Gastrocnemius medialis (tissue), 4 donors: ENCODE measurements at places on chromosomes 16 and 17.
A peak's percentile ranks its signal among the peaks of the same experiment; 100 is the strongest.

GRCh38 chr17:77923135-77923534 lies 35.4 kb upstream of the TNRC6C start:
- DNase-seq: no peak

DNA sequence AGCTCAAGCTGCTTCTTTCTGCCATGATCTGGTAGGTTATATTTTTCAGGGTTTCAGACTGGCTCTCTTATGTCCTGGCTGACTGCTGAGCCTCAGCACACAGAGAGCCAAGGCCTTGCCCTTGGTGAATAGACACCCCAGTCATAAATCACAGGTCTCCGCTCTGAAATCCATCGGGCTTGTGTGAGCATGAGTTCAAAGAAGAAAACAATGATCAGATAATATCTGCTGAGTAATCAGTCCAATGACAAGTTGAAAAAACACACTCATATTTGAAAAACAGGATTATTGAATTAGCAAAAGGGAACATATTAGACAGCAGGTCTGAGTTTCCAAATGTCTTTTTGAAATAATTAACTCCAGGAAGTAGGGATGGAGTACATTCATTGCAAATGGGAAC lies 51.1 kb upstream of the NDRG4 start:
- no peak for DNase-seq

DNA sequence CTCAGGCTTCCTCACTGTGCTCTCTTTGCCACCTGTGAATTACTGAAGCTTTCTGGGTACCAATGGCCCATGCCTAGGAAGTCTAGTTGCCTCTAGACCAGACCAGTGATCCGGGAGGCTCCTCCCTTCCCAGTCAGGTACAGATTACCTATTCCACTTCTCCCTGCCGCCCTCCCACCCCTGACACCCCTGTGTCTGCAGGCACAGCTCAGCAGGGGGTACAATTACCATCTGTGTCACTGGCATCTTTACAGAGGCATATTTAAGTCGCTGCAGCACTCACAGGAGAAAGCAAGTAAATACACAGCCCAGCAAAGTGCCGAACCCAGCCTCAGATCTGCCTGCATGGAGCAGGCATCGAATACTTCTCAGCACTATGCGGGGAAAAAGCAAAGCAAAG lies 5.3 kb upstream of the WSCD1 start:
- no peak for DNase-seq

DNA sequence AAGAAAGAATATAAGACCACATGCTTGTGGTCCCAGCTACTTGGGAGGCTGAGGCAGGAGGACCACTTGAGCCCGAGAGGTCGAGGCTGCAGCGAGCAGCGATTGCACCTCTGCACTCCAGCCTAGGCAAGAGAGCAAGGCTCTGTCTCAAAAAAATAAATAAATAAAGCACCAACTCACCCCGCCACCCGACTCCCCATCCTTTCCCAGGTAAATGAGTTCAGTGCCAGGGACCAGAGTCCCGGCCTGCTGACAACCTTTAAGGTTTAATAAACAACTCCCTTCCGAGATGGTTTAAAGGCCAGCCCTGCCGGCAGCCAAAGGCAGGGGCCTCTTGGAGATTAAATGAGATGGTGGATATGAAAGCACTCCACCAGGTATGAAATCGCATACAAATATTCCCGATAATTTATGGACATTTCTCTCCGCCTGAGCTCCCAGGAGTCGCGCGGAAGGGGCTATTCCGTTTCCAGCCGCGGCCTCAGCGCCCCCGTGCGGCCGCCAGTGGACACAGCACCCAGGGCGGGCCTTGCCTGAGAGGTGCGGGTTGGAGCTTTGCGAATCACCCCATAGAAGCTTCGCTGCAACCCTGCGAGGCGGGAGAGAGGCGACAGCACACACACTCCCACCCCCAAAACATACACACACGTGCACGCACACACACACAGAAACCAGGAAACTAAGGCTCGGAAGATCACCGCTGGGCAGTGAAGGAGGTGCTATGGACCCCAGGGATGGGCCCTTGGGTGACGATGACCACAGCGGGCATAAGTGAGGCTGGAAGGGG lies 4.0 kb upstream of the RPL38 start:
- DNase-seq: no peak

- no peak for DNase-seq
Measured at GRCh38 chr16:69431948-69432468, 7.6 kb downstream of the CYB5B start.

DNA sequence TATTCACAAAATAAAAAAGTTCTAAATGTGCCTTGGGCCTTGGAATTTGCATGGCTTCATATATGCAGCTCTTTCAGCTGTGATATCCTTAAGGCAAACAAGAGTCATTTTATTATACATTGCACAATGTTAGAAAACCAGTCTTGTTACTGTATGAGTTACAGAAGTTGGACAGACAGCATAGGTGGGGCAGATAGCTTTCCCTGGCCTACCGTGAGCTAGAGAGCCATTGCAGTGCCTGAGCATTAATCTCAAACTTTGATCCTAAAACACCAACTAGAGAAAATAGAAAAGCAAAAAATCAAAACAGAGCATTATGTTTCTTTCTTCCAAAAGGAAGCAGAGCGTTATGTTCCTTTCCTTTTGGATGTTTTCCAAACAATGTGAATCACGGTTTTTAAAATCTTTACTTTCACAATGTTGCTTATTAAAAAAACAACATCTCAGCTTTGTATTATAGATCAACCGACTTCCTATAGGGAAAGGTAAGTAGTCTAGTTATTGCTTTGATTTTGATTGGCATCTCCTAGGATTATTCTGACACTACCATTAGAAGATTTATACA lies 32.2 kb downstream of the ARHGAP44 start:
- DNase-seq: no peak

- DNase-seq: no peak
Measured at GRCh38 chr16:75558846-75559401, 2.9 kb upstream of the TMEM231 start.

DNA sequence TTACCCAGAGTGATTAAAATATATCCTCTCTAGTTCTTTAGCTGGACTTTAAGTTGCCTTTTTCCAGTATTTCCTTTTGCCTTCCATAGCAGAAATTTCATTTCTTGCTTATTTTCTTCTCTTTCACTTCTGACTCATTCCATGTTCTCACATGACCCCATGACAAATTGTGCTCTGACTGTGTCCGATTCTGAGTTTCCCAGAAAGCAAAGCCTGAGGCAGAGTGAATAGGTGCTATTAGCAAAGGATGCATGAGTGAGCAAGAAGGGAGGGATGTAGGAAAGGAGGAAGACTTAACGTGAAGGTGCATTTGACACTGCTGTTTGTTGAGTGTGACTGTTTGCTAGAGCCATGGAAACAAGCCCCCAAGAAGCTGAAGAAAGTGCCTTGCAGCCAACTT lies 82.6 kb upstream of the CNTNAP4 start:
- DNase-seq: no peak

- DNase-seq: no peak
Measured at GRCh38 chr16:4263504-4264436, 9.1 kb downstream of the TFAP4 start.

DNA sequence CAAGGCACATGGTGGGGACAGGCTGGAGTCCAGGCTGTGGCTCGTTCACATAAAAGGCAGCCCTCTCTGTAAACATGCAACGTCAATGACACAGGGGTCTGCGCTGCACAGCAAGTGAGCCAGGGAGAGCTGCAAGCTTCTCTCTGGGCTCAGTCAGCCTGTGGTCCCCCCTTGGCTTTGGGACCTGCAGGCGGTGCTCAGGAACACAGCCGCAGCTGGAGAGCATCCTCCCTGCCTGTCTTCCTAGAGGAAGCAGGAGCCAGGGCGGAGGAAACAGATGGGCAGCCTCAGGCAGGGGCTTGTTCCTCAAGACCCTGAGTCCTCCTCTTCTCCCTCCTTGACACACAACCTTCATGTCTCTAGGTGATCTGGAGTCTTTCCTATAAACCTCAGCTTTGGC lies 228.0 kb downstream of the C16orf78 start:
- DNase-seq: no peak

DNA sequence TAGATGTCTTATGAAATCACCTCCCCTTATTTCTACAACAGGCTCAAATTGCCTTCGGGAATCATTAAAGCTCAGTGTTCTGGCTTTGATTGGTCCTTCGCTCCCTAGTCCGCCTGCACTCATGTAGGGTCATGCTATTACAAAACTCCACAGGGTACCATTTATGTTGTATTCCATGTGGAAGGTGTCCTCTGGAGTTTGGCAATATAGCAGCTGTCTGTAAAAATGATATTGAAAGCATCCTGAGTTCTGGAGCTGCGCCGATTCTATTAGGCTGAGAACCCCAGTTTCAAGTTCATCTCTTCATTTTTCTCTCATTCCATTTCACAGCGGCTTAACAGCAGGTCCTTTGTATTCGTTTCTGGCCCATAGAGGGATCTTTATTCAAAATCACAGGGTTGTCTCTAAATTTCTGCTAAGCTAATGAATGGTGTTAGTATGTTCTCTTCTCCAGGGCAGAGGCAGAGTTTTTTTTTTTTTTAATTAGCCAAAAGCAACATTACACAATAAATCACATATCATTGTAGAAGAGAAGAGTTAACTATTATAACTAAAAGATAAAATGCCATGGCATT lies 71.9 kb upstream of the TEKT1 start:
- DNase-seq: no peak

DNA sequence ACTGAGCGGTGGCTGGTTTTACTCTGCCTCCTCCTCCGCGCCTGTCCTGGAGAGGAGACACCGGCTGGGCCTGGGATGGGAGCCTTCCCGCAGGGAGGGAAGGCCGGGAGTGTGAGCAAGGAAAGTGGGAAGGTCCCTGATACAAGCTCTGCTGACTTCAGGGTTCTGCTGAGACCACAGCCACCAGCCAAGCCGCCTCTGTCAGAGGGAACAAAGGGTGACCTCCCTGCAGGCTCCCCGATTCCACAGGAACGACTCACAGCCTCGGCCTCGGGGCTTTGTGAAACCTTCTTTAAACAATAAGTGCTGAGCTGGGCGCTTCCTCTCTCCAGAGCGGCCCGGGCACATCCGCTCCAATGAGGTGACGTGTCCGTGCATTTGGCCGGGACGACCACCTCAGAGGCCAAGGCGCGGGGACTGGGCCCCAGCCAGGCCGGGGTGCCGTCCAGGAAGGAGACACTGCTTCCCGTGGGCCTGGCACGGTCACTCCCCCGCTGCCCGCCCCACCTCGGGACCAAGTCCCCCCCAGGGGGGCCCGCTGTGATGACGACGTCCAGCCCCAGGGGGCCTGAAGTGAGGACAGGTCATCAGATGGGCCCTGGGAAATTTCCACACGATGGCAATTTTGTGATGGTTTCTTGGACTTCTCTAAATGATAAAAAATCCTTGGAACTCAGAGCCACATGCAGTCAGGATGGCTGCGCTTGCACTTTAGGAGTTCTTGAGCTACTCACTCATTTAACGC lies 11.8 kb upstream of the CIBAR2 start:
- peak; percentile 56 for DNase-seq

DNA sequence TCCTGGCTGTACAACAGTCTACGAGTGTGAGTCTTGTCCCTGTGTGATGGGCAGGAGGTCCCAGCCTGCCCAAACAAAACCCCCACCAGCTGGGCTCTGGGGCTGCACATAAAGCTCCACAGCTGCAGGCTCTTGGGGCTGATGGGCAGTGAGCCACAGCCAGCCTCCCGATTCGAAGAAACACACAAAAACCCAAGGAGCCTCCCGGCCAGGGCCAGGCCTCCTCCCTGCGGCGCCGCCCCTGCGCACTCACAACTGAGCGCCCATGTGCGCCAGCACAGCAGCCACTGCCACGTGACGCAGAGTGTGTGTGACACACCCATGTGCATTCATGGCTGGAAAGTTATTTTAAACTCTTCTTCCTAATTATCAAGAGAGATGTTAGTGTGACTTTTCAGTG lies 30.6 kb upstream of the FAAP100 start:
- no peak for DNase-seq

GRCh38 chr16:86065711-86066110 lies 166.7 kb downstream of the IRF8 start:
- DNase-seq: no peak

DNA sequence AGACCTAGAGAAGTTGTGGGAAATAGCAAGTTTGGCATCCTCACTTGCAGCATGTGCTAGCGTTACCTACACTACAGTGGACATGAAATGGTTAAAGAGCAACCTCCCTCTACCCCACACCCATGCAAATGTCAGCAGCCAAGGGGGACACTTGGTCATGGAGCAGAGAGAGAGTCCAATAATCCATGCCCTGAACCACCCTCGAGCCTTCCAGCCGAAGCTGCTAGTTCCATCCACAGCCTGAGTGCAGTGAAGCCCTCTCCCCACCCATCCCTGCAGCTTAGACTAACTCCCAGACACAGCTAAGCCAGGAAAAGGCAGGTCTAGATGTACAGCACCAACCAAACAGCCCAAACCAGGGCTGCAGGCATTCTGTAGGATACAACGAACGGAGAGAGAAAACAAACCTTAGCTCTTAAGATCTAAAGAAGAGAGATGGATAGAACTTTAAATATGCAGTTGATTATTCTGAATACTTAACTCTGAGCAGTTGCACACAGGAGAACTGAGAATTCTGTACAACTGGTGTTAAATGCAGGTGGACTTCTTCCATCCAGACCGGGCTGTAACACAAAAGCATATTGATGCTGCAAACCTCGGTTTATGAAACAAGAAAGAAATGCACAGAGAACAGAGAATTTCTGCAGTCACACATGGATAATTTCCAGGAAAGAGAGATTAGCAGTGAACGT lies 93.8 kb downstream of the SALL1 start:
- DNase-seq: no peak

GRCh38 chr16:66224626-66225025 lies 141.9 kb upstream of the CDH5 start:
- no peak for DNase-seq

DNA sequence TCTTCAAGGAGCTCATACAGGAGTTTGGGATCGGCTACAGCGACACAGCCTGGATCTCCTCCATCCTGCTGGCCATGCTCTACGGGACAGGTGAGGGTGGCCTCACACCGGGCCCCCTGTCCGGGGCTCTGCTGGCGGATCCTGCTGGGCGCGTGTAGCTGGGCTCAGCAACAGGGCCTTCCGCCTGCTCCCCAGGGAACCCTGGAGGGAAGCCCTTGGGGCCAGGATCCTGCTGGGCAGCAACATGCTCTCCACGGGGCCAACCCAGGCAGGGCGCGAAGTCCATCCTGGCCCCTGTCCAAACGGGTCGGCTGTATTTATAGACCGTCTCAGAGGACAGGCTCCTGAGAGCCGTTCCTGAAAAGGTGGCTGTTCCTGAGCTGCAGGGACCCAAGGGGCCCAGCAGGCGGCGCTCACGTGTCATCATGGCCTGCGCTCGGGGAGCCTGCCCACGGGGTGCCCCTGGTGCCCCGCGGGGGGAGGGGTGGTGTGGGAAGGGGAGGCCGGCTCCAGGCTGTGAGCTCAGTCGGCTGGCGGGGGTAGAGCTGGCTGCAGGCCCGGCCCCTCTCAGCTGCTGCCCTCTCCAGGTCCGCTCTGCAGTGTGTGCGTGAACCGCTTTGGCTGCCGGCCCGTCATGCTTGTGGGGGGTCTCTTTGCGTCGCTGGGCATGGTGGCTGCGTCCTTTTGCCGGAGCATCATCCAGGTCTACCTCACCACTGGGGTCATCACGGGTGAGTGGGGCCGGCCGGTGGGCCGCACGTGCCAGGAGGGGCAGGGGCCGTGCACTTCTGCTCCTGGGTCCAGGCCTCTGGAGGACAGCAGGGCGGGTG lies 7.5 kb downstream of the SLC16A3 start:
- peak; percentile 96 for DNase-seq
